Esophagus muscularis mucosa (tissue), 4 donors: ENCODE measurements at places on chromosomes 5 and 9. TPM values are rescaled to one million over a fixed set of nuclear protein-coding genes. Genes with fewer than 3 reads are reported as not detected.

DNA sequence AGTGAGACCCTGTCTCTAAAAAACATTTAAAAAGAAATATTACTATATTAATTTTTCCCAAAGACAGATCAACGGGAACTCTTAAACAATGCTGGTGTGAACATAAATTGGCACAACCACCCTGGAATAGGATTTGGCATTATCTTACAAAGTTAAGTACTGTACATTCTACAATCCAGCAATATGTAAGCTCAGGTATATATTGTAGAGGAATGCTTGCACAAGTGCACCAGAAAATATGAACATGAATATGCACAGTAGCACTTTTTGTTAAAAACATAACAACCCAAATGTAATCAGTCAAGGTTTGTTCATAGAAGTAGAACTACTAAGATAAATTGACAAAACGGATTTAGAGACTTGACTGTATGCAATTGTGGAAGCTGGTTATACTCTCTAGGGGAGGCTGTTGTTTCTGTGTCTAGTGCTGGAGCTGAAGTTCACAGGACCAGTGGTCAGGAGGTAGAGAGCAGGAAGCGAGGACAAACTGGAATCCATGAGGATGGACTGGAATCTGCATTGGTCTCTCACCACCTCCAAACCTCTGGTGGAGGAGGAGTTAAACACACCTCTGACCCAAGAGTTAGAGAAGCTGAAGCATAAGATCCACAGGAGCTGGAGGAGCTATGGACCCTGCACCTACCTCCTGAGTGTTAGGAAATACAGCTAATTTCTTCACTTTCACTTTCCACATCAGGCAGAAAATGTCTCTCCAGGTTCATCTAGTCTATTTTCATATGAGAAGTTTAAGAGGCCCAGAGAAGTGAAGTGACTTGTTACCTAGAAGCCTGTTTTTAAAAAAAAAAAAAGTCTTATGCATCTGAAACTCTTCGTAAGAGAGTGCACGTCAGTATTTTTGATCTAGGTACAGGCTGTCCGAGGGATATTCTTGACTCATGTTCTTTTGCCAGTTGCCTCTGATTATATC, 20.3 kb upstream of the RIC1 start:
- DNase-seq = no peak

- no peak for DNase-seq
Measured at GRCh38 chr5:66931651-66932050, 264.9 kb downstream of the CD180 start.

Gene MTX3
- total RNA-seq = 15.8 TPM

Gene FAM53C
- 34.7 TPM for total RNA-seq

GRCh38 chr5:308672-309271, 12.7 kb upstream of the AHRR start:
- DNase-seq = no peak

DNA sequence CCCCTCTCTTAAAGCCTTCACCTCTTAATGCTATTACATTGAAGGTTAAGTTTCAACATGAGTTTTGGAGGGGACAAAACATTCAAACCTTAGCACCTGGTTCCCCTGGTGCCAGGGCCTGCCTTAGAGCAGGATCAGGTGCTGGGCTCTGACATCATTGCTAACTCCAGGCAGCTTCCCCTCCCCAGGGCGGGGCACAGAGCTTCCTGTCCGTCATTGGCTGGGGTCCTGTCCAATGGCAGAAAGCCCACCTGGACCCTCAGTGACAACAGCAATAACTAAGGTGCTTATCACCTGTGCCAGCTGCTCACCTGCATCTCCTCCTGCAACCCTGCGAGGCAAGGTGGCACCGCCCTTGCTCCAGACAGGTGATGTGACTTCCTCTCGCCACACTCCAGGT, 177.4 kb downstream of the NSG2 start:
- DNase-seq = no peak

DNA sequence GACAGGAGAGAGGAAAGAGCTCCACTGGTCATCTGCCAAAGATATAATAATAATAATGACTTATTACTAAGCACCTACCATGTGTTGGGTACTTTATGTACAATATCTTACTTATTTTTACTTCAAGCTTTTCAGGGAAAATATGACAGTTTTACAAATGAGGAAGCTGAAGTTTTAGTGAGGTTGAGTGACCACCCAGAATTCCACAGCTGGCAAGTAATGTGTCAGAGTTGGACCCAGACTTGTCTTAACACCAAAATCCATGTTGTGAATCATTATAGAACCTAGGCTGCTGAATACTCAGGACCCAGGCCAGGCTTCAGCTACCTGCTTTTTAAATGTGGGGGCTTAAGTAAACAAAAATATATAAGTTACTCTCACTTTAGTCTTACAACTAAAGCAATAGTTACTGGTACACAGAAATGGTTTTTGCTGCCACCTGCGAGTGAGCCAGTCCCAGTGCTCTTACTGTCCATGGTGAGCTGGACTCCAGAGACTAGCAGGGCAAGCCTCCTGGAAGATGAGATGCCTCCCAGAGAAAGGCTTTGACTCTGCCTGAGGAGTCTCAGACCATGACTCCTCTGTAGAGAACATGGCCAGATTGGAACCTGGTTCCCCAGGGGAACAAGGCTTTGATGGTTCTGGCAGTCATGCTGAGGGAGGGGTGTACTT, 29.9 kb downstream of the RUSC2 start:
- no peak for DNase-seq

- DNase-seq = no peak
Measured at GRCh38 chr5:64534033-64534432, 28.2 kb downstream of the RGS7BP start.

DNA sequence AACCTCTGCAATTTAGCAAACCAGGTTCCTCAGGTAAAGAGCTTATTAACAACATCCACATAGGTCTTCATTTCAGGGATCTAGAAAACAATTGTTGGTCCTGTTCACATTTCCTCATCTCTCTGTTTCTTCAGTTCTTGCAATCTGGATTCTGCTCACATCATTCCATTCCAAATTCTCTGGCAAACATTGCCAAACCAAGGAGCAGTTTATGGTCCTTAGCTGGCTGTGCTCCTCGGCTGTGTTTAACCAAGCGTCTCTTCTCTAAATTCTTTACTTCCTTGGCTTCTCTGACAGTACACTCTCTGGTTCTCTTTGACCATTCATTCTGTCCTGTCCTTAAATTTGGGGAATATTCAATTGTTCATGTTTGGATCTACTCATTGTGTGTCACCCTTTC, 65.8 kb upstream of the RANBP3L start:
- DNase-seq = no peak
